ENCODE measurements at places on chromosomes 4 and X. TPM values are rescaled to one million over a fixed set of nuclear protein-coding genes. Genes with fewer than 3 reads are reported as not detected.

GRCh38 chr4:163808011-163808410, 313.5 kb downstream of the TMA16 start:
- no peaks in the 10 kb centered on the region for H3K36me3 ChIP-seq
- H3K27ac ChIP-seq, result no peak overlapping the region
- H3K27me3 ChIP-seq, result no peaks in the 10 kb centered on the region
- no peaks in the 10 kb centered on the region for H3K4me1 ChIP-seq
- no peak overlapping the region for H3K4me3 ChIP-seq

GRCh38 chrX:1389993-1390285, 2.0 kb downstream of the SLC25A6 start:
- peaks cover 29% of the 10 kb centered on the region for H3K4me1 ChIP-seq
- no peak for DNase-seq
- peak overlapping the region; percentile 100 for H3K4me3 ChIP-seq

DNA sequence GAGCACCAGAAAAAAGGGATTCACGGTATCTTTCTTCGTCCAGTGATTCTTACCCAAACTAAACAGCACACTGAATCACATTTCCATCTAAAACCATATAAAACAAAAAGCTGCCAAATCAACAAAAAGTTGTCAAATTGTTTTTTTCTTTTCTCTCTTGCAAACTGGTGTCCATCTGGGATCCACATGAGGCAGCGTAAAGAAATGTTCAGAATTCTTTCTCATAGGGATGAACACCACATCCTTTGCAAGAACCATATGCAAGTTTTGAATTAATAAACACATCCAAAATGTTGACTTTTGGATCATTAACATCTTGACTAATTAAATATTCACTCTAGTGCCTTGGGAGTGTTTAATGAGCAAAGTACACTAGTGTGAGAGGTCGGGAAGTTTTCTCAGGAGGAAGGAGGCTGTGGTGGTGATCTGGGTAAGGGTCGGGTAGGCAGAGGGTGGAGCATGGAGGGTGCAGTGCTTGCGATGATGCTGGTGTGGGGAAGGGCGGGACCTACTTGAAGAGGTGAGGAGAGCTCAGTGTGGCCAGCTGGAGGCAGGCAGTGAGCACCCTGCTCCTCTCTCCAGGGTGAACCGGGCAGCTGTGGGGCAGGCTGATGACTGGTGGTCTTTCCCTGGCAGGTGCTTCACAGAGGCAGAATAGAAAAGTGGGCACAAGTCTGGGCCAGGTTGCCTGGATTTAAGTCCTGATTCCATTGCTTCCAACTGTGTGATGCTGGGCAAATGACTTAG, 72.8 kb downstream of the NSUN7 start:
- no peaks in the 10 kb centered on the region for H3K4me1 ChIP-seq
- H3K27ac ChIP-seq, result no peak overlapping the region
- H3K36me3 ChIP-seq, result peaks cover 75% of the 10 kb centered on the region
- H3K4me3 ChIP-seq, result no peak overlapping the region

The IL3RA gene
- not detected for total RNA-seq

DNA sequence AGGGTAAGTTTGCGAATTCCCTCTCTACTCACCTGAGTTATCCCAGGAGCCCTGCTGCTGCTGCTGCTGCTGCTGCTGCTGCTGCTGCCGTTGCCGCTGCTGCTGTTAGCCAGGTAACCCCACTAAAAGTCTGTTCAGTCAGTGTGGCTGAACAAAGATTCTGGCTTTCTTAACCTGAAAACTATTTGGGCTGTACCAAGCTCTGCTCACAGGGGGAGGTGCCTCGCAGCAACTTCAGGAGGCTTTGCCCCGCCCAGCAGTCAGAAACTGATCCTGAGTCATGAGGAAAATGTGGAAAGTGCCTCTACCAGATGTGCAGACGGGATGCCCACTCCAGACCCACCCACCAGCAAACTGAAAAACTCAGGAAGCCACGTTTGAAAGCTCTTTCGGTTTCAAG, at the start of gene CAPN6:
CAPN6 (minus strand) TSS at position 145 of the 400 bp plus-strand sequence. CDS start 6,547 bp downstream, outside the sequence.
- no peak within 1 kb of the TSS for H3K27ac ChIP-seq
- H3K27me3 ChIP-seq, result peaks cover 6% of the 10 kb centered on the region
- no peaks in the 10 kb centered on the region for H3K36me3 ChIP-seq
- H3K4me3 ChIP-seq, result peak within 1 kb of the TSS; percentile 43
- H3K4me1 ChIP-seq, result no peaks in the 10 kb centered on the region

GRCh38 chr4:26788341-26788733, 72.3 kb upstream of the STIM2 start:
- H3K4me1 ChIP-seq, result peaks cover 16% of the 10 kb centered on the region
- H3K36me3 ChIP-seq, result no peaks in the 10 kb centered on the region

- H3K27me3 ChIP-seq, result no peaks in the 10 kb centered on the region
- no peak overlapping the region for H3K4me3 ChIP-seq
- H3K36me3 ChIP-seq, result no peaks in the 10 kb centered on the region
- H3K4me1 ChIP-seq, result no peaks in the 10 kb centered on the region
- no peak overlapping the region for H3K27ac ChIP-seq
Measured at GRCh38 chr4:85126991-85127591, 160.6 kb upstream of the WDFY3 start.

- no peaks in the 10 kb centered on the region for H3K27me3 ChIP-seq
- H3K4me3 ChIP-seq, result no peak overlapping the region
- DNase-seq, result no peak
- no peaks in the 10 kb centered on the region for H3K36me3 ChIP-seq
- no peaks in the 10 kb centered on the region for H3K4me1 ChIP-seq
- no peak overlapping the region for H3K27ac ChIP-seq
Measured at GRCh38 chr4:38794051-38794450, 10.5 kb downstream of the TLR1 start.

GRCh38 chr4:78781924-78782323, 5.8 kb downstream of the BMP2K start:
- DNase-seq, result no peak
- no peak overlapping the region for H3K4me3 ChIP-seq
- H3K27me3 ChIP-seq, result no peaks in the 10 kb centered on the region
- H3K4me1 ChIP-seq, result peaks cover 84% of the 10 kb centered on the region
- no peaks in the 10 kb centered on the region for H3K36me3 ChIP-seq

DNA sequence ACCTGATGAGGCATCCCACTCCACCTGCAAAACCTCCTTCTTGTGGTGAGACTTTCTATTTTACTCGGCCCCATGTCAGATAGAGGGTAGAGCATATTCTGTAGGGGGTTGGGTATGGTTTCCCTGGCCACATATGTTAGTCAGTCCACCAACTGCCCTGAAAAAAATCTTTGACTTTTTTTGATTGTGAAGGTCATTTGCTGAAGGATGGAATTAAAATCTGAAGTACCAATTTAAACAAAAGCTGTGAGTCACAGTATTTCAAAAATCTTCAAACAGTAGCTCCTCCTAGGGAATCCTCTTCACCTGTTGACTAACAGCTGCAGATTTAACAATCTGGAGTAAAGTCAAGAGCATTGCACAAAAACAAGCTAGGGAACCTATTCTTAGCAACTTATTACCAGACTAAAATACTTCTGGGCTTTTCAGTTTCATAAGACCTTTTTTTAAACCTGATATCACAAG, 8.0 kb upstream of the CCDC110 start:
- H3K36me3 ChIP-seq, result no peaks in the 10 kb centered on the region
- H3K4me1 ChIP-seq, result no peaks in the 10 kb centered on the region
- H3K27ac ChIP-seq, result no peak overlapping the region
- no peak overlapping the region for H3K4me3 ChIP-seq
- DNase-seq, result no peak

DNA sequence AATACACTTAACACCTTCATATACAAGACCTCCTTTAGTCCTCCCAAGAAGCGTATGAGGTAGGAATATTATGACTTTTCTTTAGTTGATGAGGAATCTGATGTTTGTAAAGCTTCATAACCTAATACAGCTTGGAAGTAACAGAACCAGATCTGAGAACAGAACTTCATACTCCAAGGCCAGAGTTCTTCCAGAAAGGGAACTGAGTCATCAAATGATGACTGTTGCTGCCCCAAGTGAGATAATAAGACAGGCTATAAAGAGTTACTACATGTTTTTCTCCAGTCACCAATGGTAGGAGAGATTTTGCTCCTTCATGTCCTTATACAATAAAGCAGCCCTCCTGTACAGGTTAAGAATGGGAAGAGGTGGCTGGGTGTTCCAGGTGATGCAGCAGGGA, 74.3 kb upstream of the ANXA3 start:
- H3K4me1 ChIP-seq, result no peaks in the 10 kb centered on the region
- no peaks in the 10 kb centered on the region for H3K27me3 ChIP-seq
- H3K36me3 ChIP-seq, result no peaks in the 10 kb centered on the region
- H3K4me3 ChIP-seq, result no peak overlapping the region

DNA sequence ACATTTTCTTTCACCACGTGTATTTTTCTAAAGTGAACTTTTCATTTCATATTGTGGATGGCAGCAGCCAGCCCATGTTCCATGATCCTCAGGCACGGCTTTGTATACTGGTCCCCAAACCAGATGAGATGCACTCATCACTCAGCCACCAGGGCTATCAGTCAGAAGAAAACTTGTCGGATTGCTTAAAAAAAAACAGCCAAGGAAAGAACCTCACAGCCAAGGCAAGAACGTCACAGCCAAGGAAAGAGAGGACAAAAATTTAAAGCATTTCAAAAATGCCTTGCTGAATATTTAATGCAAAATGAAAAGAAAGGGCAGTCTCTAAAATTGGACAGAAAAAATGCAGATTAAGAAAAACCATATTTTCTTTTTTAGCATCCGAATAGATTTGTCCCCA, 333.3 kb downstream of the PDGFC start:
- no peaks in the 10 kb centered on the region for H3K4me1 ChIP-seq
- H3K36me3 ChIP-seq, result no peaks in the 10 kb centered on the region
- no peak overlapping the region for H3K4me3 ChIP-seq

The SGMS2 gene
- total RNA-seq, result 153 TPM

DNA sequence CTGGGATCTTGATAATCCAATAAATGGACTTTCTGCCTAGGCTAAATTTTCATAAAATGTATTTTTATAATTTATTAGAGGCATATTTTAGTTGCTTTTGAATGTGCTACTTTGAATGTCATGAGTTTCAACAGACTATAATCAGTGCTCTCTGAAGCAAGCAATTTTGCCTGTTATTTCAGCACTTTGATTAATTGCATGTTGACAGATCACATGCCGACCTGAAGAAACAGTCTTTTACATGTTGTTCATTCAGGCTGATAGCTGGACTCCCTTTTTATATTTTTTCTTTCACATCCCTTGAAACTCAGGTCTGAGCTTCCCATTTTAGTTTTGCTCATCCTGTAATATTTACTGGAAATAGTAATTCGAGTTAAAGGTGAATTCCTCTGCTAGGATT, 341.0 kb downstream of the NAP1L3 start:
- H3K27ac ChIP-seq, result no peak overlapping the region
- H3K4me3 ChIP-seq, result no peak overlapping the region
- H3K4me1 ChIP-seq, result no peaks in the 10 kb centered on the region
- no peaks in the 10 kb centered on the region for H3K27me3 ChIP-seq
- no peaks in the 10 kb centered on the region for H3K36me3 ChIP-seq
- DNase-seq, result no peak

DNA sequence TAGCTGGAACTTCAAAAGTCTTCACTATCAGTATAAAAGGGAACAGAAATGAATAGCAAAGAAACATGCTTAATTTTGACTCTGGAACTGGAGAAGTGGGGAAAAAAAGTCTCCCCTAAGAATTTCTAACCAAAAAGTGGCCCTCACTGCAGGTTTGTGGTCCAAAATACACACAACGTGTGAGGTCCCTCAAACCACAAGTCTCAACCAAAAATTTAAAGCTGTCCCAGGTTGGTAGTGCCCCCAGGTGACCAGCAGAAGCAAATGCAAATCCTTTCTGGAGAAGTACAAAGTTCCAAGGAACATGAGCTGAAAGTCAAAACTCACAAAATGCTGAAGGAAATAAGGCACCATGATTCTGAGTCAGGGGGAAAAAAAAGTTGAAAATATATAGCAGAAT, 23.6 kb upstream of the VAMP7 start:
- H3K27ac ChIP-seq, result no peak overlapping the region
- H3K4me1 ChIP-seq, result no peaks in the 10 kb centered on the region
- H3K36me3 ChIP-seq, result no peaks in the 10 kb centered on the region
- no peak overlapping the region for H3K4me3 ChIP-seq
- DNase-seq, result no peak

- H3K27me3 ChIP-seq, result no peaks in the 10 kb centered on the region
- no peak for DNase-seq
Measured at GRCh38 chrX:13147733-13148132, 103.3 kb upstream of the FAM9C start.

- no peak for DNase-seq
- peaks cover 40% of the 10 kb centered on the region for H3K36me3 ChIP-seq
- H3K27ac ChIP-seq, result no peak overlapping the region
- no peak overlapping the region for H3K4me3 ChIP-seq
- H3K4me1 ChIP-seq, result no peaks in the 10 kb centered on the region
Measured at GRCh38 chr4:76175336-76175735, 27.1 kb upstream of the NUP54 start.

DNA sequence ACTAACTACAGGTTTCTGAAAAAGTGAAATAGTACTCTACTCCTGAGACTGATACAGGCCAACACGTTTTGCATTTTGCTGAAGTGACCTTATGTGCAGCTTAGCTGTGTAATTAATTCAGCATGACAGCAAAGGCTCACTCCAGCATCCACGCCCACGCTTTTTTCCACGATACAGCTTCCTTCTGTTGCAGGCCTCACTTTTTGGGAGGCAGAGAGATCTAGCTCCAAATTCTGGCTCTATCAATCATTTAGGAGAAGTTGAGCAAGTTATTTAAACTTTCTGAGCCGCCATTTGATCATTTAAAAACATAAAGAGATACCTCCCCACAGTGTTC, 160.3 kb downstream of the AFAP1 start:
- DNase-seq, result no peak
- peak overlapping the region; percentile 74 for H3K27ac ChIP-seq
- H3K36me3 ChIP-seq, result no peaks in the 10 kb centered on the region
- H3K4me1 ChIP-seq, result peaks cover 20% of the 10 kb centered on the region
- no peaks in the 10 kb centered on the region for H3K27me3 ChIP-seq

- H3K36me3 ChIP-seq, result no peaks in the 10 kb centered on the region
- no peak for DNase-seq
- H3K27me3 ChIP-seq, result no peaks in the 10 kb centered on the region
Measured at GRCh38 chr4:186258216-186258811, 7.7 kb upstream of the F11 start.

The EDA gene
- total RNA-seq, result 2.7 TPM

GRCh38 chr4:138494116-138494515, 252.0 kb upstream of the SLC7A11 start:
- no peak overlapping the region for H3K27ac ChIP-seq
- no peak overlapping the region for H3K4me3 ChIP-seq
- no peak for DNase-seq
- H3K4me1 ChIP-seq, result no peaks in the 10 kb centered on the region

DNA sequence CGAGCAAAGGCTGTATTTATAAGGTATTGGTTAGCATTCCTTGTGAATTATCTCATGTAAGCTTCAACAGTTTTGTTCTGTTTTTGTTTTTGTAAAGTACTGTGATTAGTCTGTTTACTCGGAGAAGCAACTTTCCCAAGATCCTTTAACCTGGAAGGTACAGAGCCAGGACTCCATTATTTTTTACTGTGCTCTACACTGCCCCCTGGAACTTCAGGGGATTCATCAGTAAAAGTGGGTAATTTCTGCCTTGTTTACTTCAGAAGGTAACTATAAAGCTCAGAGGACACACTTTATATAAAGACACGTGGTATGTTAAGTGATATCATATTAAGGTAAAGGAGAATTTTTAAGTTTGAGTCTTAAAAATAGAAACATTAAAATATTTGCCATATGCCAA, 124.9 kb downstream of the IQCM start:
- H3K27ac ChIP-seq, result no peak overlapping the region
- DNase-seq, result no peak
- H3K27me3 ChIP-seq, result no peaks in the 10 kb centered on the region

- H3K27me3 ChIP-seq, result no peaks in the 10 kb centered on the region
- peak overlapping the region; percentile 28 for H3K27ac ChIP-seq
- no peaks in the 10 kb centered on the region for H3K36me3 ChIP-seq
- no peak overlapping the region for H3K4me3 ChIP-seq
Measured at GRCh38 chrX:151754047-151754429, 19.5 kb downstream of the CNGA2 start.

- H3K4me3 ChIP-seq, result no peak overlapping the region
- no peak for DNase-seq
- no peaks in the 10 kb centered on the region for H3K27me3 ChIP-seq
- H3K4me1 ChIP-seq, result peaks cover 9% of the 10 kb centered on the region
Measured at GRCh38 chr4:118969359-118969758, 80.7 kb downstream of the SYNPO2 start.
